GOT3 (cell line): ENCODE measurements at places on chromosomes 6 and 20.

- DNase-seq = no peak
Measured at GRCh38 chr6:169042061-169042460, 211.6 kb downstream of the THBS2 start.

DNA sequence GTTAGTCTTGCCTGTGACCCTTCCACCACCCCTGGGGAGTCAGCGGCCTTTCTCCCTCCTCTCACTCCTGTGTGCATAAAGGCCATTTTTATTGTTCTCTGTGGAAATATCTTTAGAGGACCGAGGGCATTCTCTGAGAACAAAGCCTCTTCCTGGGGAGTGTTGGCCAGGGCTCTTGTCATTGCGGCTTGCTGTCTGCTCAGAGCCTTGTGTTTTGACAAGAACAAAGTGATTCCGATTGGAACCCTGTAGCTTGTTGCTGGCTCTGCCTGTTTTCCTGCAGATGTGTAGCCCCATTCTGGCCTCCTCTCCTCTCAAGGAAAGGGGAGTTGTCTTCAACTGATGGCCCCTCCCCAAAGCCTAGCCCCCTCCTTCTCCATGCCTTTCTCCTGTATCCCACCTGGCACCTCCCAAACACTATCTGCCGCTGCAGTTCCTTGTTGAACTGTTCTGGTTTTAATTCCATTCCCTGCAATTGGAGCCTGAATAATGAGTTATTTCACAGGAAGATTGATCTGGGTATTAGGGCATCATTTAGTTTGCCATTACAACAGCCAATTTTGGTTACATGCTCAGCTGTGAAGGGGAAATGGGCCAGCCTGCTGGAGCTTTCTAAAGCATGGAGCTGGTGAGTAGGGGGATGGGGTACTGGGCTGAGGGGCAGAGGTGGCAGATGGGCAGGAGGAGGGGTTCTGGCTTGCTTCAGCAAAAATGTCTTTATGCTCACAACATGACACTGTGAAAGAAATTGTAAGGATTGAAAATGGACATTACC, 252.5 kb downstream of the LRFN2 start:
- no peak for DNase-seq

DNA sequence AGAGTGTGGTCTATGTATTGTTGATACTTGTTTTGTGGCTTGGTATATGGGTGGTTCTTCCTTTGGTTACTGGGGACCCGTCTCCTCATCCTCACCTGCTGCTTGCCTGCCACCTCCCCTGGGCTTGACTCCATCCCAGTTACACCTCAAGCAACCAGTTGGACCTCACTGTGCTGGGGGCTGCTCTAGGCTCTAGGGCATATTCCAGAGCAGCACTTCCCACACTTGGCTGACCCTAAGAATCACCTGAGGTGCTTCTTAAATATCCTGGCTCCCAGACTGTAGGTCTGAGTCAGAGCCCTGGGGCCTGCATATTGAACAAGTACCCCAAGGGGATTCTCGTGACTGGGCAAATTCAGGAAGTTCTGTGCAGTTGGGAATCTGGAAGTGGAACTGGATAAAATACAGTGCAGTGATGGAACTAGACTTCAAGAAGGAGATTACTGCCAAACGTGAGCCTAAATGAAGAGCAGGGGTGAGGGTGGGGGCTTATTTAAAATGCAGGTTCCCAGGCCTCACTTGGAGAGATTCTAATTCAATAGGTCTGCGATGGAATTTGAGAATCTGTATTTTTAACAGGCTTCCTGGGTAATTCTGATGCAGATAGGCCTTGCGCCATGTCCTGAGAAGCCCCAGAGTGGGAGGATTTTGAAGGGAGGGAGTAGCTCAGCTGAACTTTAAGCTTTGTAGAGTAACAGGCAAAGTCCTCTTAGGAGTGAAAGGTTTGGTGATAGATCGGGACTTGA, 7.6 kb downstream of the SPATS1 start:
- no peak for DNase-seq

DNA sequence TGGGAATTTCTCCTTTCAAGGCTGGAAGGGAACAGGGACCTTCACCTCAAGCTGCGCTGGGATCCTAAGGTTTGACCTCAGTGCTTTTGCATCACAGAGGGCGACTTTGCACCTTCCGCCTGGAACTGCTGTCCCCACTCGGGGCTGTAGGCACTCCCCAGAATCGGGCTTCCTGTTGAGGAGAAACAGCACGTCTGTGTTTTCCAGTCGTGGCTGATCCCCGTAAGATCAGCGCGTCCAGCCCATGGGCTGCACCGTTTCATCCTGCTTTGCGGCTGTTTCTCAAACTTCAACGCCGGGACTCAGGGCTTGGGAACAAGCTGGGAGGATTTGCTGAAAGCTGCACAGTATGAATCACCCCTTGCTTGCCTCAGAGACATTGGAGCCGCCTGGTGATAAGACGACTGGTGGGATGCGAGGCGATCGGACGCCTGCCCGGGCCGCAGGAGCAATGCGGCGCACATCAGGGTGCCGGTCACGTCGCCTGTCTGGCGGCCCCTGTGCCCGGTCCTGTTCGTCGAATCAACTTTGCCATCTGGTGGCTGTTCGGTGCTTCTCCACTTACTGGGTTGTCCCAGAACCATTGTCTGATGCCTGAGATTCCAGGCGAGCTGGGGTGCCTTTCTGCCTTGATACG, 53.6 kb upstream of the FRMD1 start:
- no peak for DNase-seq

GRCh38 chr20:417801-418342, 9.8 kb downstream of the RBCK1 start:
- DNase-seq = no peak

GRCh38 chr6:121732641-121733040, 297.2 kb downstream of the GJA1 start:
- DNase-seq = no peak

- DNase-seq = no peak
Measured at GRCh38 chr6:137171824-137172733, 1.4 kb downstream of the IL22RA2 start.

GRCh38 chr20:56299362-56299761, 50.8 kb downstream of the MC3R start:
- no peak for DNase-seq

DNA sequence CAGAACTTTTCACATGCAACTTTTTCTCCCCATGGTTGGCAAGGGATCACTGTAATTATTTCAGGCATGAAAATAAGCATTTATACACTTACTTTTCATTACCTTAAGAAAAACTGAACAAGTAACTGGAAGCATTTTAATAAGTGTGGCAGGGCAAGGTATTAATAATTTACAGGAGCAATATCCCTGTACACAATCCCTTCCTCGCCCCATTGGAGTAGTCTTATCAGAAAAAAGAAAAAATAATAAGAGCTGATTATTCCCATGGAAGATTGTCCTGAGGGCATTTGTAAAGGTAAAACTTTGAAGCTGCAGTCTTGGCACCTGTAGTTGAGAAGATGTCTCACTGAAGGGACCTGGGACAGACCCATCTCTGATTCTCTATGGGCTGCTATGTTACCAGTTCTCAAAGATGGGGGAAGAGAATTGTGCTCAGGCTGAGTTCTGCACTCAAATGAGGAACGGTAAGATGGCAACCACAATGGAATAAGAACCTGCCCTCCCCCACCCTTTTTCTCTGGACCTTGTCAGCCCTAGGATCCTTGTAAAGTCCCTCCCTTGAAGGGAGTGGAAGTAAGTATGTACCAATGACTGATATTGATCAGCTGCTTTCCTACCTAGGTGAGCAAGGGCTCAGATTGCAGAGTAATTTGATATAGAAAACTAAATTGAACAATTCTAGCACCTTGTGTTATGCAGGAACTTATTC, 70.0 kb upstream of the AHI1 start:
- no peak for DNase-seq

DNA sequence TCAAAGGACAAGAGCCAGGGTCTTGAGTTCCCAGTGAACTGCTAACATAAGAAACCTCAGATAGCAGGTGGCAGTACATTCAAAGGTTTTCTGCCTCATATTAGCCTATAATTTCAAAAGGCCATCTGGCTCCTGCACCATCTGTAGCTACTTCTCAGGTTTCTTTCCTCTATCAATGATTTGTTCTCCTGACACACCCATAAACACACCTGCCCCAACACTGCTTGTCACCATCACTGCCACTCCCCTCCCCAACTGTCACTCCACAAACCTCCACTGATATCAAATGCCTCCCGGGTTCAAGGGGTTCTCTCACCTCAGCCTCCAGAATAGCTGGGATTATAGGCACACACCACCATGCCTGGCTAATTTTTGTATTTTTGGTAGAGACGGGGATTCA, 152.7 kb upstream of the SLC22A16 start:
- DNase-seq = no peak

DNA sequence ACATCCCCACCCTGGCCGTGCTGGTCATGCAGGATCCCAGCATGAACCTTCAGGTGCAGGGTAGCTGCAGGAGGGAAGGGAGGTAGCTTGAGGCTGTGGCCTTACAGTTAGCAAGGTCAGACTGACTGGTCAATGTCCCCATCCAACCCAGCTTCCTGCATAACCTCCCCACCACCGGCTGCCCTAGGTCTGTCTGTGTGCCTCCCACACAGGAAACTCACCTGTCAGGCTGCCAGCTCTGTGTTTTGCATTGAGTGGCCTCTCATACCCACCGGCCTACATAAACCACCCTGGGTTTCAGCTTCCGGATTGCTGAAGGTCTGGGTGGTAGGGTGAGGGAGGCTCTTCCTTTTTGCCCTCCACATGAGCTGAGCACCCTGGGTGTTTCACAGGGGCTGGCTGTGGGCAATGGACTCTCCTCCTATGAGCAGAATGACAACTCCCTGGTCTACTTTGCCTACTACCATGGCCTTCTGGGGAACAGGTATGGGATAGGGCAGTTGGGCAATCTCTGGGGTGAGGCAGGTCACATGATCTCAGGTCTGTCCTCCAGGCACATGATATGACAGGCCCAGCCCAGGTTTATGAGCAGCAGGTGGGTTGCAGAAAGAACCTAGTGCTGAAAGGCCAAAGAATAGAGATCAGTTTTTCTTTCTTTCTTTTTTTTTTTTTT, 1.8 kb downstream of the CTSA start:
- no peak for DNase-seq

GRCh38 chr6:128713461-128713860, 169.5 kb upstream of the LAMA2 start:
- DNase-seq = no peak

DNA sequence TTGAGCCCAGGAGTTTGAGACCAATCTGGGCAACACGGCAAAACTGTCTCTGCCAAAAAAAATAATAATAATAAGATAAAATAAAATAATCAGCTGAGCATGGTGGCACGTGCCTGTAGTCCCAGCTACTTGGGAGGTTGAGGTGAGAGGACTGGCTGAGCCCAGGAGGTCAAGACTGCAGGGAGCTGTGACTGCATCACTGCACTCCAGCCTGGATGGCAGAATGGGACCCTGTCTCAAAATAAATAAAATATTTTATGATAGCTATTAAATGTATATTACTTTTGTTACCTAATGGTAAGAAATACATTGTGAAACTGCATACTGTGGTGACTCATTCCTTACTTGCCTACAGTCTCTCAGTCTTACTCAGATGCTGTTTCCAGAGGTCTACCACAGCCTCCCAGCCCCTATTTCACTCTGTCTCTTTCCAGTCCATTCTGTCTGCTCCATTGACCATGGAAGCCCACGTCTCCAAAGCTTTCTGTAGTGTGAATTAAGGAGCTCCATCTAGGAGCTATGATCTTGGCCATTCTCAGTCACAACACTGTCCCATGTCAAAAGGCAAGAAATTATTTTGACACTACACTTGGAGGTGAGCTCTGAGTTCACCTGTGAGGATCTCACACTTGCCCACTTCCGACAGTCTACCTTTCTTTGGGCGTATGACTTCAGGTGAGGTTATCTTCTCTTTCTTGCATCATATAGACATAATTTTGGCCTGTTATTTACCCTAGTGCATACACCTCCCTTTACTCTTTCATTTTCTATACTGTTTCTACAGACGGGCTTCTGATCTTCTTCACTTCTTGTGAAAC, 22.4 kb upstream of the SNX9 start:
- no peak for DNase-seq

GRCh38 chr6:85125526-85125925, 324.4 kb upstream of the NT5E start:
- DNase-seq = no peak

DNA sequence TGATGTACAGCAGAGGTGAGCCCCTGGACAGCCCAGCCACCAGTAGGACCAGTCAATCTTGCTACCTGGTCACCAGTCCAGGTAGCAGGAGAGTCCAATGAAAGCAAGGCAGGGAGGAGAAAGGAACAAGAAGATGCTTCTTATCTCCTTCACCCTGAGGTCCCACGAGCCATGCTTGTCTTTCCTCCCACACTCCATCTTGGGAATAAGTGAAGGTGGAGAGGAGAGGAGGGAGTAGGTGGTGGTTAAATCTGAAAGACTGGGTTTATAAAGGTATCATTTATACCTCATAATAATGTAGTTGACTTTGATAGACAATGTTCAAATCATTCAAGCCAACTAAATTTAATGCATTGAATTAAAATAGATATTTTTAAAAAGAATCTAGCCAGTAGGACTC, 35.9 kb downstream of the LAMP5 start:
- DNase-seq = no peak

- no peak for DNase-seq
Measured at GRCh38 chr20:52361650-52362049, 170.1 kb upstream of the ZFP64 start.

GRCh38 chr6:20630136-20630535, 95.9 kb downstream of the CDKAL1 start:
- no peak for DNase-seq

DNA sequence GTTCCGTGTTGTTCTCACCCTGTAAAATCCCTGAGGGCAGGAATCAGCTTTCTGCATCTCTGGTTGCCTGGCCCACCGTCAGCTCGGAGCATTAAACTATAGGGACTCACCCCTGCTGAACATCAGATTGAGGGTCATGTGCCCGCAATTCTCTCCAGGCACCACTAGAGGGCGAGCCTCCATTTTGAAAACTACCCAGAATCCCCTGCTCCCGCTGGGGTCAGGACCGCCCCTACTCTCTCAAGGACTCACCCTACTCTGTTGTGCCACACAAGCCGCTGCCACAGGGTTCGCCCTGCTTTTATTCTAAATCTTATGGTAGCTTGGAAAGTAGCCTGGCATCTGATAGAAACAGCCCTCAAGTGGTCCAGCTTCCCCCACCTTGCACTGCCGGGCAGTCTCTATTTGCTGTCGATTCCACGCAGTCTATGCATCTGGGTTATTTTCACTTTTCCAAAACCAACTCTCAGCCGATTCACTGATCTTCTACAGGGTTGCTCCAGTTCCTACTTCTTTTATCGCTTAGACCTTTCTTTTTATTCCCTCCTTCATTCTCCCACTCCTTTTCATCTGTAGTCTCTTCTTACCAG, 244.1 kb upstream of the QKI start:
- DNase-seq = no peak

- no peak for DNase-seq
Measured at GRCh38 chr6:96613291-96613999, 50.5 kb downstream of the FHL5 start.

- DNase-seq = no peak
Measured at GRCh38 chr6:43910638-43911353, 140.8 kb downstream of the VEGFA start.

DNA sequence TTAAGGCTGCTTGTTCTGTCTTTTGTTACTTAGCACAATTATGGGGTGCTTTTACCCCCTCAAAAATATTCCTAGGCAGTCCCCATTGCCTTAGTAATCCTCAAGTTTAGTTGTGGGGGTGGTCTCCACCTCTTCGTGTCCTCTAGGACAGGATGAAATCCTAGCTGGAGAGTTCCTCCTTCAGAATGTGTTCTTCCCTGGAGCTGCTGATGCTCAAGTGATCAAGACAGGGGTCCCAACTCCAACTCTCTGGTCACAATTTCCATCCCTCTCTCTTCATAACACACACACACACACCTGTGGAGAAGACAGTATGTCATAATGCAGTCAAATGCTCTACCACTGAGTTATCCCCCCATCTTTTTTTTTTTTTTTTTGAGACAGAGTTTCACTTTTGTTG, 280.7 kb downstream of the UST start:
- DNase-seq = no peak
